ENCODE measurements at places on chromosomes 11 and 22.

- no peak for DNase-seq
Measured at GRCh38 chr11:13786688-13787087, 118.2 kb downstream of the FAR1 start.

DNA sequence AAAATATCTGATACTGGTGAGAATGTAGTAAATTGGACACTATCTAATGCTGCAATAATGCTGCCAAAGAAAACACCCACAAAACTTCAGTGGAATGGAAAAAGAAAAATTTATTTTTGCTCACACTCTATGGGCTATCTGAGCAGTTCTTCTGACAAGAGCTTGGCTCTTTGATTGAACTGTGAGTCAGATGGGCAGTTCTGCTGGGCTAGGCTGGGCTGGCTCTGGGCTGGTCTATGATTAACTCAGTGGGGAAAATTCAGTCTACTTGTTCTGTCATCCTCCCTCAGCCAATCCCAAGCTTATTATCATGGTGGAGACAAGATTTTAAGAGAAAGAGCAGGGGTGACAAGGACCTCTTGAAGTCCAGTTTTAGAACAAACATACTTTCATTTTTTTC is 1404.8 kb downstream of the LRRC4C start:
- no peak for DNase-seq

GRCh38 chr11:133980665-133981064 is 23.9 kb upstream of the IGSF9B start:
- DNase-seq, result no peak

- no peak for DNase-seq
Measured at GRCh38 chr22:44037519-44038375, 13.6 kb downstream of the PARVB start.

- no peak for DNase-seq
Measured at GRCh38 chr22:43039800-43040199, 24.9 kb upstream of the PACSIN2 start.

GRCh38 chr11:92993004-92993403 is 23.6 kb downstream of the MTNR1B start:
- no peak for DNase-seq

DNA sequence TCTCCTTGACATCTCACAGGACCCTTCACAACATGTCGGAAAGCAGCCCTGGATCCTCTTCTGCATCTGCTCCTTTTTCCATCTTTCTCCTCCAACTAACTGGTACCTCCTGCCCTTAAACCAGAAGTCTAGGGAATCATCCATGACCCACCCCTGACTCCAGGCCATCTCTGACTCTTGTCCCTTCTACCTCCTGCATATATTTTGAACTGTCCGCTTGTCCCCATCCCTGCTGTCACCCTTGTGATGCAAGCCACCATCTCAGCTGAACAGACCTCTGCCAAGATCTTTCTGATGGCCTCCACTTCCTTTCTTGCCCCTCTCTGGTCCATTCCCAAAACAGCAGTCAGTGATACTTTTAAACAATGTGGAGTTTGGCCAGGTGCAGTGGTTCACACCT is 7.0 kb downstream of the RIBC2 start:
- no peak for DNase-seq

- DNase-seq, result no peak
Measured at GRCh38 chr22:26956371-26956770, 299.0 kb downstream of the MIAT start.

Data from cerebellum (tissue), 4 donors.